Head of caudate nucleus (tissue), 42 donors: ENCODE measurements at places on chromosomes 5 and 9.

GRCh38 chr9:125639057-125639456 lies 68.0 kb downstream of the MAPKAP1 start:
- DNase-seq: no peak

- no peak for DNase-seq
Measured at GRCh38 chr5:36666986-36667385, 60.6 kb downstream of the SLC1A3 start.

DNA sequence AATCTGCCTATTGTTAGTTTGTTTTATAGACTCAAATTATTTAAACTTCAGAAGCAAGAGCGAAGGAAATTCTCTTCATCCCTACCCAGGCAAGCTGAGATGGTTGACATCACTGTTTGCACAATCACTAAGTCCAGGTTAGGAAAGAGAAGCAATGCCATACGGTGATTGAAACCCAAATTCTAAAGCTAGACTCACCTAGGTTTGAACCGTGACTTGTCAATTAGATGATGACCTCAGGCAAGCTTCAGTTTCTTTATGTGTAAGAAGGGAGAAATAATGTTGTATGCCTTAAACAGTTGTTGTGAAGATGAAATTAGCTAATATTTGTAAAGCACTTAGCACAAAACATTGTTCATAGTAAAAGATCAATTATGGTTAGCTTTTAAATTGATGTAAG lies 96.5 kb upstream of the ANKRD55 start:
- no peak for DNase-seq

DNA sequence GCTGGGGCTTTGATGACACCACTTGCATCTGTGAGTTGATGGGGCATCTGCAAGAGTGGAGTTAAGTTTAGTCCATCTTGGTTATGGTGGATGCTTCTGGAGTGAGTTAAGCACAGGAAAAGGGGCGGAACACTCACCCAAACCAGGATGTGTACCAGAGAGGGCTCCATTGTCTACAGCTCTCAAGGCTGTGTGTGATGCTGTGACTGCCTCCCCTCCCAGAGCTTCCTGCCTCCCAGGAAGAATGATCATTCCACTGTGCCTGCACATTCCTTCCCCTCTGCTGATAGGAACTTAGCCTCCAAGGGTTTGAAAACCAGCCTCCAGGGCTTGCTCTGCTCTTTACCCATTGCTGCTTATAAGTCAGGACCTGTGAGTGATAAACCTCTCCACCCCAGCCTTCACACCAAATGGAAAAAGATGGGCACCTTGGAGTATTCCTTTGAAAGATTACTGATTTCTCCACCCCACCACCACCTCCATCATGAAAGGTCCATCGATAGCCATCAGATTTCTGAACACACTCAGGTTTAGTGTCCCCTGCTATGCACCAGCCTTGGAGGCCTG lies 160.1 kb upstream of the SPRY4 start:
- DNase-seq: no peak

GRCh38 chr5:158933494-158934318 lies 166.0 kb downstream of the EBF1 start:
- DNase-seq: no peak

GRCh38 chr9:136926749-136927148 lies 17.8 kb downstream of the FBXW5 start:
- no peak for DNase-seq

DNA sequence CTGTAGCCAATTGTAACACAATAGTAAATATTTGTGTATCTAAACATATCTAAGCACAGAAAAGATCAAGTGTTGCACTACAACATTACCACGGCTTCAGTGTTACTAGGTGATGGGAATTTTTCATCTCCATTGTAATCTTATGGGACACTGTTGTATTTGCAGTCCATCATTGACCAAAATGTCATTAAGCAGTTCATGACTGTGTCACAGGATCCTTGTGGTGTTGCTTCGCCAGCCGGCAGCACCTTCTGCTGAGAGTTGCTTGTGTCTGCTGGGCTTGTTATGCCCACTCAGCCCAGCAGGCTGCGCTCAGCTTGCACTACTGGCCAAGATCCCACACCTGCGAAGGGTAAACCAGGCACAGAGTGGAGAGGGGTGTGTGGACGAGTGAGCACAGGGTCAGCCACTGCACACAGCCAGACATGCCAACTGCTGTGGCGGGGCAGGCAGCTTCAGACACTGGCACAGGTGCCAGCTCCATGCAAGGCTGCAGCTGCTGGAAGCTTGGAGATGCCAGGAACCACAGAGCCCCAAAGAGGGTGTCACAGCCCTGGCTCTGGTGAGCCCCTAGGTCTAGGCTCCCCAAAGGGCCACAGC lies 273.7 kb downstream of the CETN3 start:
- DNase-seq: no peak

- no peak for DNase-seq
Measured at GRCh38 chr5:112710896-112711295, 26.8 kb upstream of the APC start.

- no peak for DNase-seq
Measured at GRCh38 chr5:41747708-41748107, 122.5 kb downstream of the OXCT1 start.

- DNase-seq: no peak
Measured at GRCh38 chr5:138495351-138495750, 30.1 kb downstream of the EGR1 start.

DNA sequence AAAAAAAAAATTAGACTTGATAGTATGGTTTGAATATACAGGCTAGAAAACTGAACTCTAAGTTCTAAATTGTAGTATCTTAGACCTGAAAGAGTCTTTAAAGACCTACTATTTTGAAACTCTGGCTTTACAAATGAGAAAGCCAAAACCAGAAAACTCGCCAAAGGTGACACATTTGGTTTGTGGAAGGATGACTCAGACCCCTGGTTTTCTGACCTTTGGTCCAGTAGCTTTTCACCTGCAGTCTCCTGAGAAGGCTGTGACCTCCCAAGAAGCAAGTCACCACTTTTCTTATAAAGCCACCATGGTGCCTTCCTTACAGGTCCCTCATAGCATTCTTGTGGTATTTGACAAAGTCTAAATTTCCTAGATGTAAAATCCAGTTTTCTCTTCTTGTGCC lies 102.1 kb upstream of the CEP78 start:
- DNase-seq: no peak

DNA sequence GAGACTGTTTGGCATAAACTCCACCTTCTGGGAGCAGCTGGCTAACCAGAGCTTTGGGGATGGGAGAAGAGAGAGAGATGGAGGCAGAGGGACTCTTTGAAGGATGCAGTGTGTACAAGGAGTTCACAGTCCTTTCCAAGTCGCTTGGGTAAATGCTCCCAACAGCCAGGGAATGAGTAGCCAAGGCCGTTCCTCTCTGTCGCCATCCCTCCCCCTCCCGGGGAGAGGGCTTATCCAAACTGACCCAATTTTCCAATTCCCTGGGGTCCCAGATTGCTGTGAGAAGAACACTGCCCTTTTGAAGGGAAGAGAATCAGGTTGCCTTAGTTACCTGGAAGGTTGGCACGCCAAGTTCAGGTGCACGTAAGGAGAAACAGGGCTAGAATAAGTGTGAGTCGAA lies 7.9 kb downstream of the WWC1 start:
- no peak for DNase-seq

GRCh38 chr5:92977846-92978540 lies 603.0 kb downstream of the NR2F1-AS1 start:
- peak; percentile 57 for DNase-seq

DNA sequence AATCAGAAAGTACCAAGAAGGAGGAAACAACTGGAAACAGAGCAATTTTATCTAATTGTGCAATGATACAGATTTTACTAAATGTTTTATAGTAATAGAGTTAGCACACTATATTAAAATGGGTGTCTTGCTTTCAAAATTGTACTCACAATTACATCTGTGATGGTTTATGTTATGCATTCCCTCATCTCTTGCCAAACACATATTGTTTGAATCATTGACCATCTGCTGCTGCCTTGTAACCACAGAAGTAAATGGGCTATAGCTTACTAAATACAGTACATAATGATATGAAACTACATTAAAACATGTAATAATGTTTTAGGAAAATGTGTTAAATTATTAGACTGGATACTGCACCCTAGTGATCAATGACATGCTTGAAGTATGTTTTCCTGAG lies 158.1 kb downstream of the SLC25A46 start:
- DNase-seq: no peak

DNA sequence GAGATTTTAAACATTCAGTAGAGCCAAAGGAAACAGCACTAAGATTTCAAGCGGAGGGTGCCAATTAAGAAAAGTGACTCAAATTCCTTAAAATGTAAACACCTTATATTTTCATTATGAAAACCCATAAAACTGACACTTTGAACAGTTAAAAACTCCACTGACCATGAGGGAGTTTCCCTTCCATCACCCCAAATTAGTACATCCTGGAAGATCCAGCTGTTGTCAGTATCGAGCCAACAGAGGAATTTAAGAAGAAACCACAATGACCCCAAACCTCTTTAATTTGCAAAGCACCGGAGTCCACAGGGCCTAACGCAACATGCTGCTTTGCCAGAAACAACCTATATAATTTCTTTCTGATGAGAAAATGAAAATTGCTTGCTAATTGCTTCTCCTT lies 41.3 kb downstream of the ROR2 start:
- no peak for DNase-seq

GRCh38 chr9:79524266-79524665 lies 47.5 kb upstream of the TLE4 start:
- DNase-seq: no peak

DNA sequence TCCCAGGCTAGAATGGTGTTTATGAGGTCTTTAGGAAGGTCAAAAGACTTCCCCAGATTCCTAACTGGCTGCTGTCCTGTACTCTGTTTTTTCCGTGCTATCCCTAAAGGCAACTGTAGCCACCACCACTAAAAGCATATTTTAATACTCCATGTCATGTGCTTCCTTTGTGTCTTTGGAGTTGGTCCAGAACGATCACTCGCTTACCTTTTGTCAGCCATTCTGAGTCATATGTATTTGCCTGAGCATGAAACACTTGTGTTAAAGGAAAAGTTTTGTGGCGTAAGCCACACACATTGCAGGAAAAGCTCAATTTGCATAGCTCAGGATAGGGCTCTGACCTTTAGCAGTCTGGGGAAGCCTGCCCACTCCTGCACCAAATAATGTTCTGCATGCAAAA lies 299.6 kb downstream of the NTRK2 start:
- no peak for DNase-seq

DNA sequence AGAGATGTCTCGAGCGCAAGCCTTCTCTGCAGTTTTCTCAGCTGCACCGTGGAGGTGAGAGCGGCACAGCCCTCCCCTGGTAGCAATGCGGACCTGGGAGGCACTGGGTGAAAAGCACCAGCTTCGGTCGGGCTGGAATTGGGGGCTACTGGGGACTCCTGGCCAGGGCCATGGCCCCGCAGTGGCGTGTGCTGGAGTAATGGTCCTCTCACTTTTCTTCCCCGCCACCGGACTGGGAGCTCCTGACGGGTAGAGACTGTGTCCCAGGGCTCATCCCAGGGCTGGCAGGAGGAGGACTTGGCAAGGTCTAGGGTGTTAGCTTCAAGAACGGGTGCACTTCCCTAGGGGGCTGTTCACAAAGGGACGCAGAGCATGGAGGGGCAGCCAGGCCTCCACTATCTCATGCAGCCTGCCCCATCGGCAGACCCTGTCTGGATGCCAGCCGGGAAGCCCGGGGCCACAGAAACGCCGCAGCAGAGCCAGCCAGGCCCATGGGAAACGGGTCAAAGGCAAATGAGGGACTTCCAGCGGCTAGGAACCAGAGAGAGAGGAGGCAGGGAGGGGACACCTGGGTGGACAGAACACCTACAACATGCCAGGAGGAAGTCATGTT lies 92.6 kb upstream of the MVB12B start:
- no peak for DNase-seq

- no peak for DNase-seq
Measured at GRCh38 chr5:126248611-126249010, 174.6 kb upstream of the GRAMD2B start.

DNA sequence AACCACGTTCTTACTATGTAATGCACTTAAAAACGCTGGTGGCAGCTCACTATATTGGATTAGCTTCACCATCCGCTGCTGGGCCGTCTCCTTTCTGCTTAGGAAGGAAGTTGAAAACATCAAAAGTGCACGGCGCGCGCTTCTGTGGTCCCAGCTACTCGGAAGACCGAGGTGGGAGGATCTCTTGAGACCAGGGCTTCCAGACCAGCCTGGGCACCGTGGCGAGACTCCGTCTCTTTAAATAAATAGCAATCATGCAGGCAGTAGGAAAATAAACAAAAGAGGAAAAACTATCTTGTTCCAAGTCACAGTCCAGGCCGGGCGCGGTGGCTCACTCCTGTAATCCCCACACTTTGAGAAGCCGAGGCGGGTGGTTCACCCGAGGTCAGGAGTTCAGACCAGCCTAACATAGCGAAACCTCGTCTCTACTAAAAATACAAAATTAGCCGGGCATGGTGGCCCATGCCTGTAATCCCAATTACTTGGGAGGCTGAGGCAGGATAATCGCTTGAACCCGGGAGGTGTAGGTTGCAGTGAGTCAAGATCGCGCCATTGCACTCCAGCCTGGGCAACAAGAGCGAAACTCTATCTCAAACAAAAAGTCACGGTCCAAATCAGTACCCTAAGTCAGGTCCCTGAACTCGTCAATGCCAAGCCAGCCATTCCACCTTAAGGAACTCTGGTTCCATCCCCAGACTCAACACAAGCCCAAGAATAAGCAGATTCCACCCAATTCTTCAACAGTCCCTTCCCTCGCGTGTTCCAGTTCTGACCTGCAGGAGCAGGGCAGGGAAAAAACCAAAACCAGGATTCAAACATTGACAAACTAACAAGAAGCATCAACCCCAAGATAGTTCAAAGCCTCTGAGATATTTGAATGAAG lies 1.0 kb upstream of the GOLGA1 start:
- peak; percentile 67 for DNase-seq

DNA sequence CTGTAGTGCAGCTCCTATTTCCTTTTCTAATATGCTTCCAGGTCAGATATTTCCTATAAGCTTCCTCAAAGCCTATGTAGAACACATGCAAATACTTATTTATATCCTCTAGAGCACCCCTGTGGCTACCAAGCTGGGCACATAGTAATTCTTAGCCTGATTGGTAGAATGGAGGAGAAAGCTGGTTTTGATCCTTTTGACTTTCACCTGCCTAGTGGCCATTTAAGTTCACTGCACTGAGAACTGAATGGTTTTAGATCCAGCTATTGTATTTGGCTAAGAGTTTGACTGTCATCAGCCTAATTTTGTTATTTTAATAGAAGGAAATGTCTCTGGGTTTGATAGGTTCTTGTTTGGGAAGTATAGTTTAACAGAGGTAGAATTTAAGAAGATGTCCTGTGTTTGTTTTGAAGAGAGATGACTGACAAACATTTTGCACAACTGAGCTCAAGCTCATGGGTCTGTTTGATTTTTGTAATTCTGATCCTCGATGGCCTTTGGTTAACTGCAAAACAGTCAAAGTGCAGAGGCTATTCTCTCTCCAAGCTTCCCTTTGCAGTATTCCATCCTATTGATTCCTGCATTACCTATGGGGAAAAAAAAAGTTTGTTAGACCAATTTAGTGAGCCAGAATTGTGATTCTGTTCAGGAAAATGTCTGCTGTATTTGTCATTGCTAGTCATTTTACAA lies 85.4 kb downstream of the KCNN2 start:
- DNase-seq: no peak

GRCh38 chr5:62767650-62768049 lies 189.0 kb downstream of the LRRC70 start:
- DNase-seq: no peak

- no peak for DNase-seq
Measured at GRCh38 chr9:3475300-3476020, 50.3 kb downstream of the RFX3 start.
